Right cardiac atrium (tissue), 5 donors: ENCODE measurements at places on chromosomes 12 and 14. TPM values are rescaled to one million over a fixed set of nuclear protein-coding genes. Genes with fewer than 3 reads are reported as not detected.

The FAM161B gene
- total RNA-seq, result 3.3 TPM

The P2RX2 gene
- not detected for total RNA-seq

The GPR135 gene
- 4.5 TPM for total RNA-seq

The PIK3C2G gene
- not detected for total RNA-seq

The HOXC12 gene
- total RNA-seq, result not detected

The ADAM21 gene
- total RNA-seq, result 0.32 TPM

The SMCO2 gene
- not detected for total RNA-seq

The SLC25A21 gene
- total RNA-seq, result 1.0 TPM

DNA sequence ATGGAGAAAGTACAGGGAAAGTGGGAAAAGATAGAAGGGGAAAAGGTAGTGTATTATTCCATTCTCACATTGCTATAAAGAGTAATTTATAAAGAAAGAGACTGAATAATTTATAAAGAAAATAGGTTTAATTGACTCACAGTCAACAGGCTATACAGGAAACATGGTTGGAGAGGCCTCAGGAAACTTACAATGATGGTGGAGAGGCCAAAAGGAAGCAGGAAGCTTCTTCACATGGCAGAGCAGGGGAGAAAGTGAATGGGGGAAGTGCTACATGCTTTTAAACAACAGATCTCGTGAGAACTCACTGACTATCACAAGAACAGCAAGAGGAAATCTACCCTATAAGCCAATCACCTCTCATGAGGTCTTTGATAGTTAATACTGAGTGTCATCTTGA, 725.0 kb upstream of the FLRT2 start:
- no peak for DNase-seq

DNA sequence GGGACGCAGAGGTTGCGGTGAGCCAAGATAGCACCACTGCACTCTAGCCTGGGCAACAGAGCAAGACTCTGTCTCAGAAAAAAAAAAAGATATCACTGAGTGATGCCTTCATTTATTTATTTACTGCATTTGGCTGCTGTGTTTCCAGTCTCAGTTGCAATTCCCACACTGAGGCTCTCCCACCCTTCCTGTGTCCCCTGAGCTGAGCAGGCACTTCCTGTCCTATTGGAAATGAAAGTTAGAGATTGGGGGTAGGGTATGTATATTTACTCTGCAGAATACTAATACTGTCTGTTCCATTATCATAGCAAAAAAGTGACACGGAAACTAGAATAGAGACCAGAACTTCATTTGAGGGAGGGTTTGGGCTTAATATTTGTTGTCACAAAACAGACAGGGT, 1.6 kb upstream of the RBMS2 start:
- DNase-seq, result peak; percentile 29

DNA sequence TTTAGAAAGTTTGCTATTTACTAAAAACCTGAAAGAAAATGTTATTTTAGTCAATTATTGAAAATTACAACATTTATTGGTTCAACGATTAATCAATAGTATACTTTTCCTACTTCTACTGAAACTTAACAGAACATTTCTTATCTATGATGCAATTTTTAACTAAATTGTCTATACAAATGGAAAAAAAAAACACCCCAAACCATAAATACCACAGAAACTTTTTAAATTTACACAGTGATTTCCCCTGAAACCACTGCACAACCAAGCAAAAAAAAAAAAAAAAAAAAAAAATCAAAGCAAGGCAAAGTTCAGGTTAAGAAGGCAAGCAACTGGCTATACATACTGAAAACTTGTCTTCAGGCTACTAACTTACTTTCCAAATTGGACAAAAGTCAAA, 71.9 kb upstream of the POC1B start:
- DNase-seq, result no peak

DNA sequence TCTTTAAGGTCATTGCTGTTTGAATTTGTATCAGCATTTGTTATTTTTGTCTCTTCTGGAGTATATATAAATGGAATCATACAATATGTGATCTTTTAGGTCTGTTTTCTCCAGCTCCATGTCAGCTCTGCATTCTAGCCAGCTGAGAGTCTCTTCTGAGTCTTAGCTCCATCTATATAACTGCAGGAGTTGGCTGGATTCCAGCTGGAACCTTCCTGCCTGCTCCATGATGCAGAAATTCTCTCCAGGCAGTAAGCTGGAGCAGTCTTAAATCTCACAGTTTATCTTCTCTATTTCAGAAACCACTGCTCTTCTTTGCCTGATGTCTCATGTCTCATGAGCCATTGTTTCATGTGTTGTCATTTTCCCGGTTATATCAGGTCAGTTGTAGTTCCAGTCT, 827.6 kb downstream of the NRXN3 start:
- DNase-seq, result no peak

DNA sequence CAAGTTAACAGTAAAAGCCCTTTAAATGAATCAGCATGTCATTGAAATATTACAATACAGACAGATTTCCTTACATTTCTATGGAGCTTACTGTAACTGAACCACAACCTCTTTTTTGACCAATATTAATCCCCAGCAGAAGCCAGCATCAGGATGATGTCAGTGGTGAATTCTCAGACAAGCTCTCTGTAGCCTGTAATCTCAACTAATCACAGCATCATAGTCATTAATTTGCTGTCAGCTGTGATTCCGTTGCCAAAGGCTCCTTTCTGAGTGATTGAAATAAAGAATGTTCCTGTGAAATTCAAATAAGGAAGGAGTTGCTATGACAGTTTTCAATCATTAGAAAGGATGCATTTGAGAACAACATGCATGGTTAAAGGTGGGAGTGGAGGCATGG, 323.1 kb downstream of the PDZRN4 start:
- DNase-seq, result no peak

GRCh38 chr12:89421092-89421835, 69.0 kb upstream of the DUSP6 start:
- no peak for DNase-seq

- no peak for DNase-seq
Observed at GRCh38 chr12:3168223-3169221, 91.3 kb downstream of the TSPAN9 start.

GRCh38 chr12:104575442-104576186, 118.9 kb downstream of the CHST11 start:
- DNase-seq, result no peak

DNA sequence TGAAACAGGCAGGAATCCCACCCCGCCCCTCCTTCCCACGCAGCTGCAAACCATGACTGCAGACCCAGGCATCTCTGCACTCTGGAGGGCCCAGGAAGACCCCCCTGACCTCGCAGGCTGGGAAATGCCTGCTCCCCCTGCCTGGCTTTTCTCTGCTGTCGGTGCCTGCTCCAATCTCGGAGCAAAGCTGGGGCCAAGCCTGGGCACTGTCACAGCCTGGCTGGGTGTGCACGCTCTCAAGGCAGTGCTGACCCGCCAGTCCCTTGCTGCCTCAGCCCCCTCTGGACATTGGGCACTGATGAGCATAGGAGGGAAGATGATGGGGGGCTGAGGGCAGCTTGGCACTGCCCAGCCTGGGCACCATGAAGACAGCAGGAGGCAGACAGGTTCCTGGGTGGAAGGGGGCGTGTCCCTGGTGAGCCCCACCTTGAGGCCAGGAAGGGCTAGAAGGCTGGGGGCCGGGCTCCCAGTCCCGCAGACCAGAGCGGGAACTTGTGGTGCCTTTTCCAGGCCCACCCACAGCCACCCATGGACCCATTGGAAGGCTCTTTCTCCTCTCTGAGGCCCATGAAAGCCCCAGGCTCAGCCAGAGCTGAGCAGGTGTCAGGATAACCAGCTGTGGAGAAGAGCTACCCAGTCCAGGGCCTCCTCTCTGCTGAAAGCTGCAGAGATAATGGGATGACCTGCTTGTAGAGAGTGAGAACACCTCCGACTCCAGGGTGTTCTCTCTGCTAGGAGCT, 10.7 kb upstream of the ZNF605 start:
- DNase-seq, result no peak

DNA sequence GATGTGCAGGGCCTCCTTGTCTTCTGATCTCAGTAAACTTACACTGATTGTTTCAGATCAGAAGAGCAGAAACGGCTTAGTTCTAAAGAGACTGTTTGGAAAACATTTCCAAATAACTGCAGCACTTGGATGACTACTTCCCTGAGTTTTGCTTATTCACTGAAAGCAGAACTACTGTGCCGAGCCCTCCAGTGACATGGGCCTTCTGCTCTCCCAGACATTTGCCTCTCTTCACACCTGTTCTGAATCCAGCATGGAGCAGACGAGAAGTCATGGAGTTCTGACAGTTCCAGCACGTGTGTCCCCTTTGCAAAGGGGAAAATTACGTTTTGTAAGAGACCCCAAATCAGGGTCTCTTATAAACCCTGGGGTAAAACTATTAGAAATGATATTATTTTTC, 31.4 kb downstream of the ETNK1 start:
- no peak for DNase-seq

DNA sequence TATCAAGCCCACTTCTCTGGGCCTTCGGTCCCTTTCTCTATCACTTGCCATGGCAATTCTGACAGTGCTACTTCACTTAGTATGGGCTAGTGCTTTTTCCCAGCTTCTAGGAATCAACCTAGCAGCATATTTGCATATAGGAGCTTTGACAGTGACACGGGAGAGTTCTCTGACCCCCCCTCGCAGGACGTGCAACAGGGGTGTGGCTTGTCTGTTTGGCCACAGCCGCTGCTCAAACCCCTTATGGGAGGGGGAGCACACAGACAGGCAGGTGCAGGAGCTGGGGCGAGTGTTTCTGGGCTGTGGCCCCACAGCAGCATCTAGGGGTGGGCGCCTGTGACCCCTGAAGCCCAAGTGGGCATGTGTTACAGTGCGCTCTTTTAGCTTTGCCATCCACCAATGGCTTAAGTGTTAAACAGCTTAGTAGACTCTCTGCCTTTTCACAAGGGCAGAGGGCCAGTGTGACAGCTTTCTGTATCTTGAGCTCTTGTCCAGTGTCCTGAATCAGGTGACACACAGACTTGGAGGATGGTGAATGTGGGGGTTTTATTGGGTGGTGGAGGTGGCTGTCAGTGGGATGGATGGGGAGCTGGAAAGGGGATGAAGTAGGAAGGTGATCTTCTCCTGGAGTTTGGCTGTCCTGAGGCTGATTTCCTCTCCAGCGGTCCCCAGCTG, 229.3 kb downstream of the PCNX1 start:
- DNase-seq, result no peak

GRCh38 chr12:13085968-13086686, 17.3 kb downstream of the GSG1 start:
- no peak for DNase-seq

- DNase-seq, result no peak
Observed at GRCh38 chr12:774051-774614, 21.8 kb downstream of the WNK1 start.

GRCh38 chr12:84542289-84542688, 370.3 kb downstream of the SLC6A15 start:
- DNase-seq, result no peak

DNA sequence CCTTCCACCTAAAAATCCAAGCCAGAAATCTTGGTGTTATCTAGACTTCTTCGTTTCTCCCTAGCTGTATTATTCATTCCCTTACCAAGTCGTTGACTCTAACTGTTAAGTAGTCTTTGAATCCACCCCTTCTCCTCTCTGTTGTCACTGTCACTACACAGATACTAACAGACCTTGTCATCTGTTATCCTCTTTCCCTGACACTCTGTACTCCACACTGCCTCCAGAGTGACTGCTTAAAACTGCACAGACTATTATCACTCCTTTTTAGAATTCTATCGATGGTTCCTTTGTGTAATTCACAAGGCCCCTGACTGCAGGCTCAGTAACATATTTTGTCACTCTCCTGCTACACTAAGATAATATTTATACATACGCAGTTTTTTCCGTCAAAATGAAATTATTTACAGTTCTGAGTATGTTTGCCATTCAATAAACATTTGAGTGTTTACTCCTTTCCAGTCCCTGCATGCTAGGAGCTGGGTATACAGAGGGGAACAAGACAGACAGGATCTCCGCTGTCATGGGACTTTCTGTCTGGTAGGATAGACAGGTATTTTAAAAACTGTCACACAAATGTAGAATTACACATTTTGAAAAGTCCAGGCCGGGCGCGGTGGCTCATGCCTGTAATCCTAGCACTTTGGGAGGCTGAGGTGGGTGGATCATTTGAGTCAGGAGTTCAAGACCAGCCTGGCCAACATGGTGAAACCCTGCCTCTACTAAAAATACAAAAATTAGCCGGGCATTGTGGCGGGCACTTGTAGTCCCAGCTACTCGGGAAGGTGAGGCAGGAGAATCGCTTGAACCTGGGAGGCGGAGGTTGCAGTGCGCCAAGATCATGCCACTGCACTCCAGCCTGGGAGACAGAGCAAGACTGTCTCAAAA, 3.8 kb downstream of the MARS1 start:
- no peak for DNase-seq

DNA sequence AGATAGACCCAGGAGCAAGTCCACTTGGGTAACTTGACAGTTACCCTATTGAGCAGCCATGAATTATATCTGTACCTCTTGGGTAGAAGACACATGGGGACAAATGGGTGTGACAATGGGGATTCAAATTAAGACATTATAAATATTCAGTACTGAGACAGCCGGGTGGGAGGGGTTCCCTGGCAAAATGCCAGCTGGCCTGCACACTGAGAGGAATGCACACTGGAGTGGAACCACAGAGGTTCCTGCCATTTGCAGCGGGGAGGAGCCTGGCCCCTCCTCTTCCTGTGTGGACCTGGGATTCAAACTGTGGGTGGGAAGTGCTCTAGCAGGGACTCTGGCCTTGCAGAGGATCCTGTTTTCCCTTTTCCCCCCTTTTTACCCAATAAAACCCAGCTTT, 118.7 kb upstream of the CDKN3 start:
- no peak for DNase-seq

DNA sequence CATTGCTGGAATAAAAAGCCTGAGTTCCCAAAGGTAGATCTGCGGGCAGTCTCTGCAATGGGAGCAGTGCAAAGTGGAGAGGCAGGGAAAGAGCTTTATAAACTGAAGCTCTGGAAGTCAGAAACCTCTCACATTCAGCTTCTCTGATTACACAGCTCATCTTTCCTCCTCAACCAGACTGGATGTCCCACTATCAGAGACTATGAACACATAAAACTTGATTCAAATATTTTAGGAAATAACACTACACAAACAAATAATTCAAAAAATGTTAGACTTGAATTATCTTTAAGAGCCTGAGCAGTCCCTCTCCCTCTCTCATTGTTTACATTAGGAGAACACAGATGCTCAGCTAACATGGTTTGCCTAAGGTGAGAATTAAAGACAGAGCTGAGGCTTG, 72.9 kb downstream of the DENND5B start:
- no peak for DNase-seq

DNA sequence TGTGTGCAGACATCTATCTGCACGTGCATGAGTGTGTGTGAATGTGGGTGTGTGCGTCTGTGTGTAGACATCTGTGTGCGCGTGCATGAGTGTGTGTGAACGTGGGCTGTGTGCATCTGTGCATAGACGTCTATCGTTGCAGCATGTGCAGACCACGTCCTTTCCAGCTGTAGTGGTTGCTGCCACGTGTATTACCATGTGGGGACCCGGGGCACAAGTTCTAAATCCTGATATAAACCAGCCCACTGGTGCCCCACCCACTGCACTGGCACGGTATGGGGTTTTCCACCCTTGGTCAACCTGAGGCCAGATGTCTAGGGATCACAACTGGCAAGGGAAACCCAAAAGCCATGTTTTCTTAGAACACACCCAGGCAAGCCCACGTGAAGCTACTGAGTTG, 197.0 kb downstream of the ANO2 start:
- DNase-seq, result no peak
